ENCODE measurements at places on chromosomes 16 and 17. TPM values are rescaled to one million over a fixed set of nuclear protein-coding genes. Genes with fewer than 3 reads are reported as not detected.

The CCL16 gene
- total RNA-seq: not detected

The TBC1D3C gene
- not detected for total RNA-seq

The MNT gene
- 11.7 TPM for total RNA-seq

The SLC5A10 gene
- not detected for total RNA-seq

The CACNG4 gene
- total RNA-seq: not detected

DNA sequence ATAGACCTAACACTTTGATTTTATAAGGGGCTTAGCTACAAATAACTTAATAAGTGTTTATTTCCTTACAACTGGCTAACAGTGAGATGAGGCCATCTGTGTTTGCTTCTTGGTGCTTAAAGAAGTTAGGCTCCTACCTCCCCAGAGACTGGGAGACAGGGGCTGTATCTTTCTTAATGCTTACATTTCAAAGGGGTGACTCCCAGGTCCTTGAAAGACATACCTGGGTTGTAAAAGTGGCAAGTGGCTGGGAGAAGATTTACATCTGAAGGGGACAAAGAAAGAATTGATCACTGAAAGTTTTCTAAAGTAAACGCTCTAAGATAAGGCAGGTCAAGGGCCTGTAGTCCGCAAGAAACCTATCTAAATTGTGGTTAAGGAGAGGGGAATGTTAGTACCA lies 196.8 kb downstream of the CNTNAP4 start:
- H3K27ac ChIP-seq: no peak overlapping the region
- no peaks in the 10 kb centered on the region for H3K27me3 ChIP-seq
- H3K4me3 ChIP-seq: no peak overlapping the region
- H3K36me3 ChIP-seq: no peaks in the 10 kb centered on the region
- H3K4me1 ChIP-seq: no peaks in the 10 kb centered on the region

DNA sequence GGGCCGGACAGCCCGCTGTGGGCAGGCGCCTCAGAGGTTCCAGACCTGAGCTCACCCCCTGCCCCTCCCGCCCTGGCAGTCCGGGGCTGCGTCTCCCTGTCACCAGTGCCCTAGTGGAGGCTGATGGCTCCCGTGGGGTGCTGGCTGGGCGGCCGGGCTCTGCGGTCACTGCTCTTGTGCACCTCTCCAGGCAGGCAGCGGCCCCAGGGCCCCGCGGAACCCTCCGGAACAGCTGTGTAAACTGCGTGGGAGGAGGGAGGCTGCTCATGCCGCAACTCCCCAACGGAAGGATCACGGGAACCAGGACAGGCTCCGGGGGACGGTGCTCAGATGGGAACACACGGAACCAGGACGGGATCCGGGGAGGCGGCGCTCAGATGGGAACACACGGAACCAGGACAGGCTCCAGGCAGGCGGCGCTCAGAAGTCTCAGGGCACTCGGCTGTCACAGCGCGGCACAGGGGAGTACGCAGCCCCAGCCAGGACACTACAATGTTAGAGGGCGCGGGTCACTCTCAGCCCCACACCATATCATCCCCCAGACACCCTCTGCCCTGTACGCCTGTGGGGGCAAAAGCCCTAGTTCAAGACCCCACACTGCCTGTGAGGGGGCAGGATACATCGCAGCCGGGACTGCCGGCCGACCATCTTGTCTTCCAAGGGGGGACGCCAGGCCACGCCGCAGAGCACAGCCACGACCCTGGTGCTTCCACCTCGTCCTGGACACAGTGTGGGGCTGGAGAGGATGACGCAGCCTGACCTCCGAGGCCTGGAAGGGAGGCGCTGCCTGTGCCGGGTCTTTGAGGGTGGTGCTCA lies 74.0 kb upstream of the GNG13 start:
- no peaks in the 10 kb centered on the region for H3K36me3 ChIP-seq
- H3K4me3 ChIP-seq: no peak overlapping the region
- DNase-seq: peak; percentile 11
- no peaks in the 10 kb centered on the region for H3K4me1 ChIP-seq

DNA sequence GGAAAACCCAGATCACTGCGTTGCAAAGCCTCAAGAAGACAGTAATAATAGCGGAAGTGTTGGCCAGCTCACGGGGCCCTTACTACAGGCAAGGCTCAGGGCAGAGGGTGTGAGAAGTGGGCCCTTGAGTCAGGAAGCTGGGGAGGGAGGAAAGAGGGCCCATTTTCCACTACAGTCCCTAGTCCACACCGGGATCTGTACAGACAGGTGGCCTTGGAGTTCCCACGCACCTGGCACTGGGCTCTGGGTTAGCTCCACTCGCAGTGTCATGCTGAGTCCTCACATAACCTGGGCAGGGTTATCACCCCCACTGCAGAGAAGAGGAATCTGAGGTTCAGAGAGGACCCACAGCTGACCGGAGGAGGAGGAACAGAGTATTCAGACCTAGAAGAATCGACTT lies 16.8 kb upstream of the MTSS2 start:
- H3K4me3 ChIP-seq: no peak overlapping the region
- no peaks in the 10 kb centered on the region for H3K36me3 ChIP-seq
- peaks cover 68% of the 10 kb centered on the region for H3K4me1 ChIP-seq
- DNase-seq: no peak

DNA sequence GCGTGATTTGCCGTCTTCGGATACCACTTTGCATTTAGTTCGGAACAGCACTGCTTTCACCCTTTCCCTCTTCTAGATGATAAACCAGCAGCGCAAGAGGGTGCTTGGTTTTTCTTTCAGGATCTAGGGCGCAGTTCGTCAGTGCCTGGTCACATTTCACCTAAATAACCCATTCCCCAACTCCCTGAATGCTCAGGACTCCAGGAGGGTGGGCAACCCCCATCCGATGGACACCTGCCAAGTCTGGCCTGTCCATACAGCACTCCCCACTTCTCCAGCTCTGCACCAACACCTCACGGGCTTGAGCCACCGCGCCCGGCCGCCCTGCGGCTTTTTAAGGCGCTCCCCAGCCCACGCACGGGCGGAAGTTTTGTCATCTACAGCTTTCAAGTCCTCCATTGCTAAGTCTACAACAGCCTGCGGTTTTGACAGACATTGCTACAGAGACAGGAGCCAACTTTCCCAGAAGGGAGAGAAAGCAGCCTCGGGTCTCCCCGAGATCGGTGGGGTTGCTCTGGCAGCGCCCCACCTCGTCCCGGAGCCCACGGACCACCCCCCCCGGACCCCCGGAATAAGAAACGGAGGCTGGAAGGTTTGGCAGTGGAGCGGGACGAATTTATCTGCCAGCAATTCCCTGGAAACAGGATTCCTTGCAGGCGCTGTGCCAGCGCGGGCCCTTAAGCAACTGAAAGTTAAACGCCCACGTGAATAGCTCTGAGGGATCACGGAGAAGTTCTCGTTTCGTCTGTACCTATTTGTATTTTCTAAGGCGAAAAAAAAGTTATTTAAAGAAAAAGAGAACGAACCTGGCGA lies 38.6 kb upstream of the SLFN13 start:
- H3K4me1 ChIP-seq: no peaks in the 10 kb centered on the region
- DNase-seq: peak; percentile 55
- no peak overlapping the region for H3K27ac ChIP-seq
- peaks cover 21% of the 10 kb centered on the region for H3K27me3 ChIP-seq

GRCh38 chr17:75773808-75774470 lies 8.9 kb upstream of the GALK1 start:
- no peak for DNase-seq
- H3K4me3 ChIP-seq: no peak overlapping the region
- peak overlapping the region; percentile 99 for H3K27ac ChIP-seq
- peaks cover 43% of the 10 kb centered on the region for H3K36me3 ChIP-seq
- H3K4me1 ChIP-seq: peaks cover 51% of the 10 kb centered on the region

GRCh38 chr16:68660359-68660795 lies 15.3 kb downstream of the CDH3 start:
- no peak overlapping the region for H3K4me3 ChIP-seq
- H3K4me1 ChIP-seq: no peaks in the 10 kb centered on the region
- DNase-seq: no peak

DNA sequence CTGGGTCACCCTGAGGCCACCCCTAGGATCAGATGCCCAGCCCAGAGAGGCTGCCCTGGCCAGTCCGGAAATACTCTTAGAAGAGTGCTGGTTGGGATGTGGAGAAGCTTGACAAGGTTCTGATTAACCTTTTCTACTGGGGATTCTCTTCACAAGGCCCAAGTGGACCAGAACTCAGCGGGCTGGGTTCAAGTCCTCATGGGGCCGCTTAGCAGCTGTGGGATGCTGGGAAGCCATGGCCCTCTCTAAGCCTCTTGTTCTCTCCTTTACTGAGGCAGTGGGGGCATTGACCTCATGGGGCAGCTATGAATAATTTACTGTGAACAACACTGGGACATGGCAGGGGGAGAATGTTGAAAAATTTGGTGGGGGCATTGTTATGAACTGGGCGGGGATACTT lies 92.8 kb downstream of the CYLD start:
- H3K4me1 ChIP-seq: no peaks in the 10 kb centered on the region
- H3K36me3 ChIP-seq: no peaks in the 10 kb centered on the region
- no peak overlapping the region for H3K27ac ChIP-seq
- no peak for DNase-seq

DNA sequence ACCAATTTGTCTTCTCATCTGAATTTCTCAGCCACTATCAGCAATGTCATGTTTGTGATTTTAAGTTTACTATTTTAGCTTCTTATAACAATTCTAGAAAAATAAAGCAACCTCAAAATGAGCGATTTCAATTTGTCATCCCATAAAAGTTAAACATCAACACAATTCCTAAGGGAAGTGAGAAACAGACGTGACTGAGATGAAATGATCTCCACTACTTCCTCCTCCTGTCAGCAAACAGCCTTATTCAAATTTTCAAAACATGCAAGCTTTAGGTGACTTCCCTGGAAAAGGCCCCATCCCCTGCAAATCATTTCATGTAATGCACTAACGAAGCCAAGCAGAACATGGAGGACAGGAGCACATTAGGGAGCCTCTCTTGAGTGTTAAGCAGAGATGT lies 64.9 kb downstream of the ZNF652 start:
- no peak overlapping the region for H3K4me3 ChIP-seq
- peaks cover 29% of the 10 kb centered on the region for H3K36me3 ChIP-seq
- no peak overlapping the region for H3K27ac ChIP-seq

GRCh38 chr16:78648517-78648916 lies 549.1 kb downstream of the WWOX start:
- no peaks in the 10 kb centered on the region for H3K36me3 ChIP-seq
- no peaks in the 10 kb centered on the region for H3K4me1 ChIP-seq
- no peak overlapping the region for H3K27ac ChIP-seq
- no peaks in the 10 kb centered on the region for H3K27me3 ChIP-seq

GRCh38 chr17:41101586-41102259 lies at the start of gene KRTAP4-16:
Gene KRTAP4-16, minus strand, starts transcription at chr17:41102209. Its CDS starts 0 bp downstream, at chr17:41102209.
- H3K27ac ChIP-seq: no peak within 1 kb of the TSS
- H3K4me3 ChIP-seq: no peak within 1 kb of the TSS
- no peak for DNase-seq
- H3K4me1 ChIP-seq: no peaks in the 10 kb centered on the region

GRCh38 chr16:7980133-7980483 lies 610.2 kb downstream of the TMEM114 start:
- no peaks in the 10 kb centered on the region for H3K36me3 ChIP-seq
- no peak overlapping the region for H3K27ac ChIP-seq
- no peak overlapping the region for H3K4me3 ChIP-seq
- no peaks in the 10 kb centered on the region for H3K4me1 ChIP-seq

DNA sequence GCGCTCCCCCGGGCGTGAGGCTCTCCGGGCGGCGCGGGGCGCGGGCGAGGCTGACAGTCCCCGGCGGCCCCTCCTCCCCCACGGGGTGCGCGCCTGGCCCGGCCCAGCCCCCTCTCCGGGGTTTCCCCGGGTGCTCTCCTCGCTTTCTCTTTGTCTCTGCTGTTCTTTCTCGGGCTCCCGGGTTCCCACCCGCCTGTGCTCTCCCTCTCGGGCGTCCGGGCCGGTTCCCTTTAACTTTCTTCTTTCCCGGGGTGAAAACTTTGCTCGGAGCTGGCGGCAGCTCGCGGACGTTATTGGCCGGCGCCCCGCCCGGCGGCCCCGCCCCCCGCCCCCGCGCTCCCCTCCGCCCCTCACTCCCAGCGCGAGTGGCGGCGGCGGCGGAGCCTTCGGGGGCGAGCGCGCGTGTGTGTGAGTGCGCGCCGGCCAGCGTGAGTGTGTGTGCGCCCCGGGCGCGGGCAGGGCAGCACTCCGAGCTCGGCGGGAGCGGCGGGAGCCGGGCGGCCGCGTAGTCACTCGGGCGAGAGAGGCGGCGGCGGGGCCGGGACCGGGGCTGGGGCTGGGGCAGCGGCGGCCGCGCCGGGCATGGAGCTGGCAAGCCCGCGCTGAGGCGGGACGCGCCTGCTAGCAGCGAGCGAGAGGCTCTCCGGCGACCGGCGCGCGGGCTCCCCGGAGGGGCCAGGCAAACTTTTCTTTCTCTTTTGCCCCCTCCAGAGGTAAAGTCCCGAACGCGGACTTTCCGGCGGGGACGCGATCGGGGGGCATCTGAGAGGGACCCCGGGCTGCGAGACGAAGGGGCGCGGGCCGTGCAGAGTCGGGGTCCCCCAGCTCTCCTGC lies at the start of gene NTN1:
TSS of gene NTN1 (plus strand) at position 353 of the 834 bp plus-strand sequence. CDS start 864 bp downstream, outside the sequence.
- peak; percentile 50 for DNase-seq
- H3K4me1 ChIP-seq: peaks cover 7% of the 10 kb centered on the region
- no peaks in the 10 kb centered on the region for H3K36me3 ChIP-seq
- peak within 1 kb of the TSS; percentile 77 for H3K4me3 ChIP-seq

DNA sequence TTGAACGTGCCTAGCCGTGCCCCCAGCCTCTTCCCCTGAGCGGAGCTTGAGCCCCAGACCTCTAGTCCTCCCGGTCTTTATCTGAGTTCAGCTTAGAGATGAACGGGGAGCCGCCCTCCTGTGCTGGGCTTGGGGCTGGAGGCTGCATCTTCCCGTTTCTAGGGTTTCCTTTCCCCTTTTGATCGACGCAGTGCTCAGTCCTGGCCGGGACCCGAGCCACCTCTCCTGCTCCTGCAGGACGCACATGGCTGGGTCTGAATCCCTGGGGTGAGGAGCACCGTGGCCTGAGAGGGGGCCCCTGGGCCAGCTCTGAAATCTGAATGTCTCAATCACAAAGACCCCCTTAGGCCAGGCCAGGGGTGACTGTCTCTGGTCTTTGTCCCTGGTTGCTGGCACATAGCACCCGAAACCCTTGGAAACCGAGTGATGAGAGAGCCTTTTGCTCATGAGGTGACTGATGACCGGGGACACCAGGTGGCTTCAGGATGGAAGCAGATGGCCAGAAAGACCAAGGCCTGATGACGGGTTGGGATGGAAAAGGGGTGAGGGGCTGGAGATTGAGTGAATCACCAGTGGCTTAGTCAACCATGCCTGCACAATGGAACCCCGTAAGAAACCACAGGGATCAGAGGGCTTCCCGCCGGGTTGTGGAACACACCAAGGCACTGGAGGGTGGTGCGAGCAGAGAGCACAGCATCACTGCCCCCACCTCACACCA lies 724 bp downstream of the GAA start:
- peaks cover 8% of the 10 kb centered on the region for H3K36me3 ChIP-seq
- no peaks in the 10 kb centered on the region for H3K27me3 ChIP-seq
- peak overlapping the region; percentile 86 for H3K27ac ChIP-seq

- no peak overlapping the region for H3K27ac ChIP-seq
- H3K36me3 ChIP-seq: no peaks in the 10 kb centered on the region
- H3K4me3 ChIP-seq: no peak overlapping the region
- DNase-seq: no peak
Measured at GRCh38 chr17:70230850-70231640, 61.7 kb downstream of the KCNJ2 start.

- no peaks in the 10 kb centered on the region for H3K27me3 ChIP-seq
- no peaks in the 10 kb centered on the region for H3K36me3 ChIP-seq
- H3K4me1 ChIP-seq: peaks cover 47% of the 10 kb centered on the region
- H3K27ac ChIP-seq: peak overlapping the region; percentile 86
- peak overlapping the region; percentile 15 for H3K4me3 ChIP-seq
- DNase-seq: peak; percentile 81
Measured at GRCh38 chr17:42895185-42895555, 5.4 kb upstream of the G6PC1 start.

GRCh38 chr16:89330177-89330856 lies 112.8 kb downstream of the ZNF778 start:
- peak overlapping the region; percentile 96 for H3K27ac ChIP-seq
- H3K36me3 ChIP-seq: no peaks in the 10 kb centered on the region
- H3K4me3 ChIP-seq: peak overlapping the region; percentile 25
- DNase-seq: no peak
- no peaks in the 10 kb centered on the region for H3K27me3 ChIP-seq

All from psoas muscle (tissue), 8 donors.